ENCODE measurements at places on chromosomes 7 and 10.

DNA sequence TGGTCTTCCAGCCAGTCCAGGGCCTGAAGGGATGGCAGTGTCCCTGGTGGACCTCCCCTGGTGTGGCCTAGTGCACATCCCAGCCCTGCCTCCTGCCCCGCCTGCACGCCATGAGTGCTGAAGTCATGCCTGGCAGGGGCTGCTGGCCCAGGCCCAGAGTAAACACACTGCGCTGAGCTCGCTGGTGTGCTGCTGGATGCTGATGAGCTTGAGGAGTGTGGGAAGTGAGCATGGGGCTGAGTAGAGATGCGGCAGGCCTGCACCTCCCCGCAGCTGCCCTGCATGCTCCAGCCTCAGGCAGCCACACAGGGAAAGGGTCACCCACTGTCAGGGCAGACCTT is 43.2 kb downstream of the HTRA1 start:
- no peak for DNase-seq

- DNase-seq = no peak
Measured at GRCh38 chr7:137488038-137488437, 144.5 kb upstream of the PTN start.

- no peak for DNase-seq
Measured at GRCh38 chr7:98930921-98931320, 52.6 kb downstream of the TRRAP start.

- DNase-seq = no peak
Measured at GRCh38 chr10:36265741-36266140, 623.6 kb upstream of the FZD8 start.

DNA sequence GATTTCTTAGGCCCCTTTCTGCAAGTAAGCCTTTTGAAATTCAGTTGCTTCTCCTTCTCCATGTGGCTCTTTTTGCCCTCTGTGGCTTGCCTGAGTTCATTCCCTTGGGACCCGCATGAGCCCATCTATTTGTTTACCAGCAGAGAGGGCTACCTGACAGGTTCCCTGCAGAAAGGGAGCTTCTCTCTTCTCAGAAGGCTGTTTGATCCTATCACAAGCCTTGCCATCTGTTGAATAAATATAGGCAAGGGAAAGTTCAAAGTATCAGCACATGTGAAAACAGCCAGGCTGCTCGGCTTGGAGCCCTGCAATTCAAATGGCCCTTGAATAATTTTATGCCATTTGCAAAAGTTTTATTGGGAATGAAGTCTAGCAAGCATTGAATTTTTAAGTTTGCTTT is 720.2 kb upstream of the FZD8 start:
- no peak for DNase-seq

DNA sequence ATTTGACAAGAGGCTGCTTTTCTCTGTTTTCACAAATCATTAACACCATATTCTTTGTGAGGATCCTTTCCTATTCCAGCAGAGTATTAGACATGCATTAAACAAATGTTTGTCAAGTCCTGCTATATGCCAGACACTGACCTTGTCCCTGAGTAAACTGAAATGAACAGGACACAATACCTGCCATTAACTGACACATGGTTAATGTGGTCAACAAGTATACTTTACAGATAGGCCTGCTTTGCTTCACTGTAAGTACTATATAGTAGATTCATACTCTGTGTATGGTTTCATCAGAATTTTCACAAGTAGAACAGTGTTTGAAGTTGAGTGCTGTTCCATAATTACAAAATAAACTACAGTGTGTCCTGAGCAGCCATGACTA is 5.9 kb downstream of the TNKS2 start:
- no peak for DNase-seq

GRCh38 chr7:153523320-153524015 is 528.7 kb upstream of the DPP6 start:
- DNase-seq = no peak

GRCh38 chr10:108469940-108470339 is 1305.4 kb upstream of the SORCS1 start:
- DNase-seq = no peak

GRCh38 chr10:75057680-75058079 is 53.8 kb upstream of the SAMD8 start:
- DNase-seq = no peak

- DNase-seq = no peak
Measured at GRCh38 chr7:151123158-151123821, 37.0 kb downstream of the AGAP3 start.

DNA sequence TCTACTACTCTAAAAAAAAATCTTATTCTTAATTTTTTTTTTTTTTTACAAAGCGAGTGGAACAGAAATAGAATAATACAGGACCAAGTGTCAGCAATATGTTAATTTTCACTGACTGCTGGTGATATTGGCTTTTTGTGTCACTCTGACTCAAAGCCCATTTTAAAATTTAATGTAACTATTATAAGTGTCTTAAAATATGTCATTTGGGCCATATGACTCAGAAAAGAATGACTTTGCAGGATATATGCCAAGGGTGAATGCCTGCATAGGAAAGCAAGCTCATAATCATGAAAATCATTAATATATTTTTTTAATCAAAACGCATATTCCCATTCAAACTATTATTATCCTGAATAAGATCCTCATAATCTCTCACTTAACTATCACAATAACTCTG is 149.2 kb downstream of the GNAT3 start:
- no peak for DNase-seq

- no peak for DNase-seq
Measured at GRCh38 chr7:28104041-28104541, 76.5 kb downstream of the JAZF1 start.

DNA sequence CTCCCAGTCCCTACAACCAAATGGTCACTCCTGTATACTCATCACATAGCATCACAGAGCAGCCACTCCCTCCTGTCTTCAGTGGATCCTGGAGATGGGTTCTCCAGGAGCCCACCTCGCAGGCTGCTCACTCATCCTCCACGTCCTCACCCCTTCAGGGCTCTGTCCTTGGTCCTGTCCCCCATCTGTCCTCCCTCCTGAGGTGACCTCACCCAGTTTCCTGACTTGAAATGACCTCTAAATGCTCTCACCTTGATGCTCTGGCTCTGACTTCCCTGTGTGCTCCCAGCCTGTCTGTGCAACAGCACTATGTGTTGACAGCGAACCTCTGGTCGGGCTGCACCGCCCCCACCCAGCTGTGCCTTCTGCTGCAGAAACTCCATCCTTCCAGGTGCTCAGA is 2.1 kb upstream of the PPP2R2D start:
- no peak for DNase-seq

- DNase-seq = no peak
Measured at GRCh38 chr7:102467581-102468477, 3.0 kb downstream of the LRWD1 start.

DNA sequence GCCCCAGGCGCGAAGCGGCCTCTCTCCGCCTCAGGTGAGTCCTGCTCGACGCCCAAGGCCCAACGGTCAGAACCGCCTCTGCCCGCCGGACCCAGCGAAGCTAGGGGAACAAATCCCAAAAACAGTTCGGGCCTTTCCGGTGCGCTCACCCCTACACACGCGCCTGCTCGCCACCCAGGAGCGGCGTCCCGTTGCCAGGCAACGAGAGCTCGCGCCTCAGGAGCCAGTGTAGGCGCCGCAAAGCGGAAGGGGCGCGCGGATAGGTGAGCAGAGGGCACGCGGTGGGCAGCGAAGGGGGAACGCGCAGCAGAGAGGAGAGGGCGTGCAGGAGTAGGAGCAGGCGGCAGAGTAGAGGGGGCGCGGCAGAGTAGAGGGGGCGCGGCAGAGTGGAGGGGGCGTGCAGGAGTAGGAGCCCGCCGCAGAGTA is at the start of the genes DYDC1 and DYDC2:
DYDC1 (minus strand) TSS at position 193 of the 426 bp plus-strand sequence. CDS start 4,154 bp downstream, outside the sequence.
DYDC2 (plus strand) TSS at position 219 of the 426 bp plus-strand sequence. CDS start 5,663 bp downstream, outside the sequence.
- DNase-seq = peak; percentile 52

- DNase-seq = no peak
Measured at GRCh38 chr10:63713191-63714144, 192.3 kb downstream of the REEP3 start.

DNA sequence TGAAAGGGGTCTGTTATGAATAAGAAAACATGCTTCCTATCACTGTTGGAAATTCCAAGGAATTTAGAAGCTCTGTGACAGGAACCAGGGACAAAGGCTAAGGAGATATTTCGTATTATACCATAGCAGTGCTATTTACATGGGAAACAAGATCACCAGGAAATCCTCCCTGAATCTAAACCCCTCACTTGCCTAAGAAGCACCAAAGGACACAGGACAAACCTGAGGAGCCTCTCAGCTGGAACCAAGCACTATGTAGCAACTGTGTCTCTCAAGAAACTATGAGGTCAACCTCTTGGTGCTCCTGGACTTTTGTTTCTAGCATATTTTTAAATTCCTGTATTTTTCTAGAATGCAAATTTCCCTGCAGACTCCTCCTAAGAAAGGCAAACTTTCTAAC is 20.8 kb upstream of the IFIT1B start:
- no peak for DNase-seq

DNA sequence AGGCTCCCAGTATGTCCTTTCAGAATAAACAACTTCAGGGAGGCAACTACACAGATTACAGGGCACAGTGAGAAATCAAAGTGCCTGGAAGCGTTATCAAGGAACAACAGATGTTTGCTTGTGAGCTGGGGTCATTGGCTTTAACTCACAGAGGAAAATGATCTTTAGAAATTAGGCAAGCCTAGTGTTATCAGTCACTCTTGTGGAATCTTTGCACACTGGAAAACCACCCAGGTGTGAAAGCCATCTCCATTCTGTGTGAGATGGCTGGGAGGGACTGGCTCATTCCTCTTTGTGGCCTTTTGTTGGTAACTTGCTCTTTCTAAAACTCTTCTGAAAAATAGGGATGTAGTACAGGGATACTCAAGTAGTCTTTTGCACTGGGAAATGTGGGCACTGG is 716.0 kb downstream of the XPNPEP1 start:
- no peak for DNase-seq

GRCh38 chr10:625751-626711 is 63.4 kb downstream of the DIP2C start:
- no peak for DNase-seq

DNA sequence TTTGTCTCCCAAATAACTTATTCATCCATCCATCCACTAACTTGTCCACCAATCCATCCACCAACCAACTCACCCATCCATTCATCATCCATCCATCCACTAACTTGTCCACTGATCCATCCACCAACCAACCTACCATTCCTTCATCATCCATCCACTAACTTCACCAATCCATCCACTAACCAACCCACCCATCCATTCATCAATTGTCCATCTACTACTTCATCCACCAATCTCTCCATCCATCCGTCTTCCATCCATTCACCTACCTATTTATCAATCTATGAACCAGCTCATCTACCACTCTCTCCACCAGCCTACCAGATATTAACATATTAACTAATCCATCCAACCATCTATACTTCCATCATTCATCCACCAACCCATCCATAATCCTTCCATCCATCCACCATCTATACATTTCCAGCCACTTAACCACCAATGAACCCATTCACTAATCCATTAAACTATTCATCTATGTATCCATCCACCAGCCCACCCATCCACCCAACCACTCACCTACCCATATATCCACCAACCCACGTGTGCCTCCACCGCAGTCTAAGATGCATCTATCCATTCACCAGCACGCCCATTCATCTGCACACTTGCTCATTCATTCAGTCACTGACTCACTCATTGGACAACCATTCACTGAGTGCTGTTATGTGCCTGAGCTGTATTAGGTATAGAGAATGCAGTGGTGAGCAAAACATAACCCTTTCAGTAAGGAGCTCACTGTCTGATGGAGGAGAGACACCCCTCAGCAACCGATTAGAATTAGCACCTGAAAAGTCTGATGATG is 19.8 kb upstream of the TBL2 start:
- DNase-seq = no peak

DNA sequence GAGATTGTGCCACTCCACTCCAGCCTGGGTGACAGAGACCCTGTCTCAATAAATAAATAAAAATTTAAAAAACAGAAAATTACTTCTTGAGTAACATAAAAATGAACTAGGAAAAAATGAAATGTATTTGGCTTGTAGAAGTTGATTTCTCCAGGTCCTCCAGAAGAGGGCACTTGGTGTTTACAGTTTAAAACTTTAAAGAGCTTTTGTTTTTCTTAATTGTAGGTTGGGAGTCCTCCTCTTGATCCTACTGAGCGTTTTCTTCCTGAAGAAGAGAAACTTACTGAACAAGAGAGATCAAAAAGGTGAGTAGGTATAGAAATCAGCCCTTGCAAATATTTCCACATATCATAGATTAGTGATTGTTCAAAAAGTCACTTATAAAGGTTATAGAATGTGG is 16.2 kb downstream of the KIFBP start:
- DNase-seq = no peak

DNA sequence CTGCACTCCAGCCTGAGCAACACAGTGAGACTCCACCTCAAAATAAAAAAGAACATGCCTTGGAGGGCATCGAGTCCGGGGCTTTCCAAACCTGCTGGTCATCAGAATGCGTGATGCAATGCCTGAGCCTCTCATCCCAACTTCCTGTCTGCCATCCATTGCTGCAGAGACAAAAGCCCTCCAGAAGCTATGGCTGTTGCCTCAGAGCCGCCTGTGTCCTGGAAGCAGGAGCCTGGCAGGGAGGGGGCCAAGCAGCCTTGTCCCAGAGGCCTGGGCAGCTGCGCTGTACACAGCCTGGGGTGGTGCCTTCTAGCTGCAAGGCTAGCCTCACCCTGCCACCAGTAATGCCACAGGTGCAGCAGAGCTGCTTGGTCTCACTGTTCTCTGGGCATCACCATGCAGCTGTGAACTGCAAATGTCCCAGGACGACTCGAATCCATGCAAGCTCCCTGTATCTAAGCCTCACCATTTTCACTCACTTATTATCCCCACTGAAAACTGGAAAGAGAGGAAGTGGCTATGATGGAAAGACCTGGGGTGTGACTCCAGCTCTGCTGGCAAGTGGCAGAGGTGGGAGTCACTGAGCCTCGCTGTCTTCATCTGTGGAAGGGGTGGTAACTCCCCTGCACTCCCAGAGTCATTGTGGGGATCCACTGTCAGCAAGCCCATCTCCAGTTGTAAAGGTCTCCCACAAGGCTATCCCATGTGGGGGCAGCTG is 7.0 kb downstream of the ALOX5 start:
- DNase-seq = no peak

- no peak for DNase-seq
Measured at GRCh38 chr7:102444961-102445673, 11.7 kb downstream of the ORAI2 start.

DNA sequence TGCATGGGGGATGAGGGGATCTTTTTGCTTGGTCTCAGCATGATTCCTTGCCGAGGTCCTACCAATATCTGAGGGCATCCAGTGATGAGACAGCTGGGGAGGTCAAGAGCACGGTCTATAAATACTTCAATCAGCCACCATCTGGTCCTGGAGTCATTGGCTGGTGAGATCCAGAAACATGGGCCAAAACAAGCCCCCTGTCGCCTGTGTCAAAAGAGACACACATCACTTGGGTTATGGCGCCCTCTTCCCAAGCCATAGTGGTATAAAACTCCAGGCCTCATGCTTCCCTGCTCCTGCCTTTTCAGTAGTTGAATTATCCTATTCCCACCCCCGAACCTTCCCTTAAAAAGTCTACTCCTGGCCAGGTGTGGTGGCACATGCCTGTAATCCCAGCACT is 60.9 kb downstream of the SLC35B4 start:
- DNase-seq = no peak

DNA sequence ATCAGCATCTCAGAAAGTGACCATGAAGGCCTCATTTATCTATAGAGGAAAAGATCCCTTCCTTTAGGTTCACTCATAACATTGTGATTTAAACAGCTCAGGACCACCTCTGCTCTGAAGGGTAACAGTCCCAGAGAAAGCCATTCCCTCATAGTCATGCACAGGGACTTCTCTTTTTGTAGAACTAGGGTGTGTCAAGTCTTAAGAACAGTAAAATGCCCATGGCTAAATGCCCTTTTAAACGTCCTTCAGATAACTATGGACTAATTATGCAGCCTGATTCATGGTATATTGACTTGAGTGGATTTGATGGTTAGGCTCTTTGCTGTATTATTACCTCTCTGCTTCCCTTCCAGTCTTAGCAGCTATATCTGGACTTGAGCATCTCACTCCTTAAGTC is 337.8 kb downstream of the SORCS1 start:
- DNase-seq = no peak
